ENCODE measurements at places on chromosomes 11 and 22. TPM values are rescaled to one million over a fixed set of nuclear protein-coding genes. Genes with fewer than 3 reads are reported as not detected.

DNA sequence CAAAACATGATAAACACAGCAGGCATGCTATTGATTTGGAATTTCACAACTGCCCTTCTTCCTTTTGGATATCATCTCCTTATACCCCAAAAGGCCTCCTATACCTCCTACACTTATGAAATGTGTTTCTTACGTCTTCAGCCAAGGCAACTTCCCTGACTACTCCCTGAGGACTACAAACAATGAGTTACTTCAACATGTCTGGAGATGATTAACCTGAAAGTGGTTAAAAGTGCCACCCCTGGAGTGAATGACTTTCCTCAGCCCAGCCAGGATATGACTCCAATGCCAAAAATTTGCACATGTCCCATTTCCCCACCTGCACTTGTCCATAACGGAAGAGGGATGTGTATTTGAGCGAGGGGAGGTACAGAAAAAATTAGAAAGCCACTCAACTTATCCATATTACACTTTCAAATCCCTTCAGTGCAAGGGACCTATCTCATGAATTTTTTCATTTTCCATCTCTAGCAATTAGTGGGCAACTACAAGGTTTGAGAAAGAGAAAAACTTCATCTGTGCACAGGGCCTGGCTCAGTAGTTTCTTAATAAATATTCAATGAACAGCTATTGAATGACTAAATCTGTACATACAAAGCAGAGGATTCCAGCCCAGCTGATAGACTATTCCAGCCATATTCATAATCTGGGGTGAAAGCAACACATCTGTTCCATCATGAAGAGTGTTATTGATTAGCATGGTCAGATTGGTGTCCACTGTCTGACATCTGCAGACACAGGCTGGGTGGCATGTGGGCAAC is 36.8 kb downstream of the KIRREL3 start:
- DNase-seq, result no peak

- peak; percentile 40 for DNase-seq
These were observed 573 bp downstream of the PPFIA1 start for GRCh38 chr11:70270877-70271648.

DNA sequence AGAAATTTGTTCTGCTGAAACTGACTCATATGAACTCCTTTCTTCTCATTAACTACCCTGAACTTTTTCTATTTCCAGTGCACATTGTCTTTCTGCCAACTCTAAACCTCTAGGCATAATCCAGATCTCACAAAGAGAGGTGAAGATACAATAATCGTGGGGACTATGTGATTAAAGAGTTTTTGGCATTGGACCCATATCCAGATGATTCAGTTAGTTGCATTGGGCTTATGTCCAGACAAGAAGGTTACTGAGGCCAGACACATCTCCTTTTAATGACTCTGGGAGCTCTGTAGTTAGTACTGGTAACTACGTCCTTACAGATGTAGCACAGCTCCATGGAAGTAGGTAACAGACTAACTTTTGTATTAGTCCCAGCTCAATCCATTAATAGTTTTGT is 273.0 kb downstream of the CASP12 start:
- DNase-seq, result no peak

GRCh38 chr11:66957971-66958231 is 282 bp downstream of the PC start:
- DNase-seq, result no peak

DNA sequence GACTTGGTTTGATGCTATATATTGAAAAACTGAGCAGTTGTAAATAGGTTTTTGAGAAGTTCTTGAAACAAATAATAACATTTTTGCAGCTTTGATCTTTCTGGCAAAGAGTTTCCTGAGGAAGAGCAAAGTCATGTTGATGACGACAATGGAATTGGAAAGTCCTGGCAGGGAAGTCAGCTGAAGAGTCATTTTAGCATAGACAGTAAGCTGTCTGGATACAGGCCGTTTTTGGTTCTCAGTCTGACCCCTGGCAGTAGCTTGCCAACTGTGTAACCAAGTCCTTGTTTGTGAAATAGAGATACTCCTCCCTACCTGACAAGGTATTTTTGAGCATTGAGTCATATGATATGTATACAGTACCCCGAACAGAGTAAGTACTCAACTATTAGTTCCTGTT is 193.3 kb downstream of the C11orf91 start:
- DNase-seq, result no peak

- DNase-seq, result no peak
These were observed 27.0 kb upstream of the MICAL2 start for GRCh38 chr11:12083380-12083779.

- no peak for DNase-seq
These were observed 33.9 kb downstream of the ALX4 start for GRCh38 chr11:44275961-44276550.

- no peak for DNase-seq
These were observed 64.1 kb downstream of the C11orf87 start for GRCh38 chr11:109486129-109486528.

GRCh38 chr11:67238894-67239782 is 27.1 kb upstream of the GRK2 start:
- DNase-seq, result no peak

GRCh38 chr22:27801616-27802345 is at the start of gene MN1:
Gene MN1, minus strand, starts transcription at chr22:27801756. Its CDS starts 1,213 bp downstream, at chr22:27800543.
- DNase-seq, result peak; percentile 56

DNA sequence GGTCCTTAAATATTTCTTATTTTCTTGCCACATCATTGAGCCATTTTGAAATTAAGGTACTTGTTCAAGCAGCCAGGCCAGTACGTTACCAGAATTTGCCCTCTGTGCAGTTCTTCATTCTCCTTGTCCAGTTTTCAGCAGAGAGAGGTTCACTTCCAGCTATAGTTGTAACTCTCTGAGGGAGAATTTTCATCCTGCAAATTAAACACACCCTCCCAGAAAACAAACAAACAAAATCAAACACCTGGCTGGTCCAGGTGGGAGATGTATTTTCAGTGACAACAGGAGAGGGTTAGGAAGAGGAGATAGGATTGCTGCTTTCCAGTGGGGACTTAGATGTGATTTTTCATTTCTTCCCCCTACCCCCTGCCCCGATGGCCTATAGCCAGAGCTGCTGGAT is 45.0 kb downstream of the LHFPL7 start:
- DNase-seq, result no peak

GRCh38 chr11:81135570-81135969 is 1598.1 kb downstream of the FAM181B start:
- no peak for DNase-seq

DNA sequence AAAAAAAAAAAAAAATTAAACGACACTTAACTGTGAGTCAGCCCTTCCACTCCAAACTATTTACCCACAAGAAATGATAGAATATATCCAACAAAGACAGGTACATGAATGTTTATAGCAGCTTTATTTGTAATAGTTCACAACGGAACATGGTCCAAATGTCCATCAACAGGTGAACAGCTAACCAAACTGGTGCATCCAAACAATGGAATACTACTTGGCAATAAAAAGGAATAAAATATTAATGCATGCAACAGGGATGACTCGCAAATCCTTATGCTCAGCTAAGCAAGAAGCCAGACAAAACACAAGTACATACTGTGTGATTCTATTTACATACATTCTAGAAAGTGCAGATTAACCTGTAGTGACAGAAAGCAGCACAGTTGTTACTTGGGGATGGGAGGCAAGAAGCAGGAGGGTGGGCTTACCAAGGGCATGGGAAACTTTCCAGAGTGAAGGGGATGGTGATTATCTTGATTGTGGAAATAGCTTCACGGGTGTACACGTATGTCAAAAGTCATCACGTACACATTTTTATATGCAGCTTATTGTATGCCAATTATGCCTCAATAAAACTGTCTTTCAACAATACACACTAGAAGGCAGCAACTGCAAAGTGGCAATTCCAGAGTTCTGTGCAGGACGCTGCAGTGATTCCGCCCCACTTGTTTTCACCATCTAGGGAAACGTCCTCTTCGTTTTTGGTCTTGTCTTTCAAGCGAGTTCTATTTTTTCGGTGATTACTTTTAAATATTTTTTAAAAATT is 6.7 kb upstream of the SF1 start:
- no peak for DNase-seq

GRCh38 chr11:83401506-83402225 is 115.5 kb upstream of the CCDC90B start:
- DNase-seq, result no peak

DNA sequence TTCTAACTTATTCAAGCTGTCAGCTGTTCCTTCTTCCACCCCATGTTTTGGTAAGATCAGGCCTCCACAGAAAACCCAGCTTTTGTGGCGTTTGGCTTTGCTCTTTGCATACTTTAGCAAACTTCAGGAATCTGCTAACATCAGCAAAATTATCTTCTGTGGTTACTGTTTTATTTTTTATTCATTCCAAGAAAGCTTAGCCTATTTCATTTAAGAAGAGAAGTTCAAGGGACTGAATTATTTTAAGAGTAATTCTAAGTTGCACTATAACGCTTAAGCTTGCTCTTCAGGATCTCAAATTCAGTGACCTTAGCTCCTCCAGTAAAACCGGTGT is 1.1 kb downstream of the JHY start:
- no peak for DNase-seq

DNA sequence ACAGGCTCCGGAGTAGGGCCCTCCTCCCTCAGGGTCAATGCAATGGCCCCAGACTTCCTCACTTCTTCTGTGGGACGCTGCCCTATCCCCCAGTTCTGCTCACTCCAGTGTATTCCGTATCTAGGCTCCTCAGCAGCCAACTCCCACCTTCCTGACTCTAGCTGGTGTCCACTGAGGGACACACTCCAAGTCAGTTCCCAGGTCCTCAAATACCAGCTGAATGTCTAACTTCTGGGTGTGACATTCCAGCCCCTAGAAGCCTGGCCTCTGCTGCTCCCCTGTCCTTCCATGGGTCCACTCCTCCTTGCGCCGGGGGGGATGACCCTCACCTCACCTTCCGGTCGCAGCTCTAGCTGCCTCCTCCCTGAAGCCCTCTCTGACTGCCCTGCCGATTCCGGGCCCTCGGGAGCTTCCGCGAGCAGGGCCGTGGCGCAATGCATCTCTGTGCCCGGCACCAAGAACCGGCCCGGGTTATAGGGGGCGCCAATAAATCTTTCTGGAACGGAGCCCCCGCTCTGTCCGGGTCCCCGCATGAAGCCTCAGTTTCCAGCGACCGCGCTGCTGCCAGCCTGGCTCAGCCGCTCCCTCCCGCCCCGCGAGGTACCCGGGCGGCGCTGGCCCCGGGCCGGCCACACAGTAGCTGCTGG is 15.4 kb downstream of the BAD start:
- DNase-seq, result peak; percentile 57

- no peak for DNase-seq
These were observed 72.3 kb upstream of the TP53I11 start for GRCh38 chr11:45023065-45023365.

GRCh38 chr11:13939961-13940906 is 22.3 kb upstream of the SPON1 start:
- no peak for DNase-seq

- DNase-seq, result no peak
These were observed 340.8 kb downstream of the MN1 start for GRCh38 chr22:27460591-27461347.

DNA sequence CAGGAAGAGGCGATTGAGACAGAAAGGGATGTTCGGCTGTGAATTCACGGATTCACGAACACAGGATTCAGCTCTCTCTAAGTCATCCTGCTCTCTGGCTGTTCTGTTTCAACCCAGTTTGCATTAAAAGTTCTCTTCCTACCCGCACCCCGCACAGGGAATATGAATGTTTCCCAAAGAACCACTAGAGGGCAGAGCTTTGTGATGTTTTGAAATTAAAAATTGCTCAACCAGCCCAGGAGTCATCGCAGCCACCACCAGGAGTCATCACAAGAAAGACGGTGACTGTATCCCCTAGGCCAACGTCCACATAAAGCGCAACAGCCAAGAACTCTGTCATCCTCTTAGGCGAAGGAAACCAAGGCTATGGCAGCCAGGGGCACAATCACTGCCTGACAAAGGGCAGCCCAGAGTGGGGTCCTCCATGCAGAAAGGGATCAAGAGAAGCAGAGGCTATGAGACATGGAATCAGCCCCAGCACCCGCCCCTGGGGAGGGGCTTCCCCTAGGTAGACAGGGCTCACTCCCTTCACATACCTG is 122.4 kb downstream of the WT1 start:
- DNase-seq, result peak; percentile 25

Gene GAS2L1
- total RNA-seq, result 15.8 TPM

Gene CASTOR1
- total RNA-seq, result 4.2 TPM

Gene CYB5R2
- total RNA-seq, result 1.3 TPM

Gene KRTAP5-11
- not detected for total RNA-seq

Gene MUC15
- 8.0 TPM for total RNA-seq

Gene BIK
- total RNA-seq, result 1.6 TPM

Gene CLDN25
- total RNA-seq, result not detected

Data from body of pancreas (tissue), 4 donors.